ENCODE measurements at places on chromosomes 12 and 14. TPM values are rescaled to one million over a fixed set of nuclear protein-coding genes. Genes with fewer than 3 reads are reported as not detected.

The KRT85 gene
- not detected for total RNA-seq

The CMA1 gene
- not detected for total RNA-seq

The TCL1B gene
- total RNA-seq: not detected

The ABCD2 gene
- 0.01 TPM for total RNA-seq

The SLIRP gene
- total RNA-seq: 483 TPM

Data from A549 treated with dexamethasone at 1 μM for 4 hours (cell line).